ENCODE measurements at places on chromosomes 12 and 14.

- DNase-seq = no peak
These were observed 717.8 kb upstream of the SEL1L start for GRCh38 chr14:82251494-82251893.

DNA sequence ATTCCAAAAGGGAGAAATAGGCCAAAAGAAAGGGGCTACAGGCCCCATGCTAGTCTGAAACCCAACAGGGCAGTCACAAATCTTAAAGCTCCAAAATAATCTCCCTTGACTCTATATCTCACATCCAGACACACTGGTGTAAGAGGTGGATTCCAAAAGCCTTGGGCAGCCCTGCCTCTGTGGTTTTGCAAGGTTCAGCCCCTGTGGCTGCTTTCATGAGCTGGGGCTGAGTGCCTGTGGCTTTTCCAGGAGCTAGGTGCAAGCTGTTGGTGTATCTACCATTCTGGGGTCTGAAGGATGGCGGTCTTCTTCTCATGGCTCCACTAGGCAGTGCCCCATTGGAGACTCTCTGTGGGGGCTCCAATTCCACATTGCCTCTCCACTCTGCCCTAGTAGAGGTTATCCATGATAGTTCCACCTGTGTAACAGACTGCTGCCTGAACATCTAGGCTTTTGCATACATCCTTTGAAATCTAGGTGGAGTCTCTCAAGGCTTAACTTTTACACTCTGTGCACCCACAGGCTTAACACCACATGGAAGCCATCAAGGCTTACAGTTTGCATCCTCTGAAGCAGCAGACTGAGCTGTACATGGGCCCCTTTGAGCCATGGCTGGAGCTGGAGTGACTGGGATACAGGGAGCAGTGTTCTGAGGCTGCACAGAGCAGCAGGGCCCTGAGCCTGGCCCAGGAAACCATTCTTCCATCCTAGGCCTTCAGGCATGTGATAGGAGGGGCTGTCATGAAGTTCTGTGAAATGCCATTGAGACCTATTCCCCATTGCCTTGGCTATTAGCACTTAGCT is 66.5 kb upstream of the ABCD2 start:
- DNase-seq = no peak

GRCh38 chr14:50064993-50065392 is 51.4 kb downstream of the VCPKMT start:
- DNase-seq = peak; percentile 39

DNA sequence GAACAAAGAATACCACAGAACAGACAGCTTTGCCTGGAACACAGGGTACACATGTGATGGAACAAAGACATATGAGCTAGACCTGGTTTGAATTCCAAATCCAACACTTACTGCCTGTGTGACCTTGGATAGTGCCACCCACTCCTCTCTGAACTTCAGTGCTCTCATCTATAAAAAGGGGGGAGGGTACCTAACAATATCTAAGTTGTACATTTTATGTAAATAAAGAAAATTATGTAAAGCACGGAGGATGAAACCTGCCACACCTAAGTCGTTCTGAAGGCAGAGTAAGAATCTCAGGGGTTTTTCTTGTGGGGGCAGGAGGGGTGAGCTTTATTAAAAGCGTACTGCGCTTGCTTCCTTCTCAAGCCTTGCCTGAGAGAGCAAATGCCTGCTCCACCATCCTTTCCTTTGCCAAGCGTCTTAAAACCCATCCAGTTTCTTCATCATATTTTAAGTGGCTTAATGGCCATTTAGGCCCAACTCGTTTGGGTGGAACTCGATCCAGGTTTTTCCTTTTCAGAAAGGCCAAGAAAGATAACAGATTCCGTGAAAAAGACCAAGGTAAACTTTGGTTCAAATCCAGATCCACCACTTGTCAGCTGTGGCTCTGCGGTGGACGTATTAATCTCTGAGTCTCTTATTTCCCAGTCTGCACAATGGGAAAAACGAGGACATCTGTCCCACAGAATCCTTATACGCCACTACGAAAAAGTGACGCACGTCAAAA is 946 bp downstream of the DDX24 start:
- DNase-seq = no peak

DNA sequence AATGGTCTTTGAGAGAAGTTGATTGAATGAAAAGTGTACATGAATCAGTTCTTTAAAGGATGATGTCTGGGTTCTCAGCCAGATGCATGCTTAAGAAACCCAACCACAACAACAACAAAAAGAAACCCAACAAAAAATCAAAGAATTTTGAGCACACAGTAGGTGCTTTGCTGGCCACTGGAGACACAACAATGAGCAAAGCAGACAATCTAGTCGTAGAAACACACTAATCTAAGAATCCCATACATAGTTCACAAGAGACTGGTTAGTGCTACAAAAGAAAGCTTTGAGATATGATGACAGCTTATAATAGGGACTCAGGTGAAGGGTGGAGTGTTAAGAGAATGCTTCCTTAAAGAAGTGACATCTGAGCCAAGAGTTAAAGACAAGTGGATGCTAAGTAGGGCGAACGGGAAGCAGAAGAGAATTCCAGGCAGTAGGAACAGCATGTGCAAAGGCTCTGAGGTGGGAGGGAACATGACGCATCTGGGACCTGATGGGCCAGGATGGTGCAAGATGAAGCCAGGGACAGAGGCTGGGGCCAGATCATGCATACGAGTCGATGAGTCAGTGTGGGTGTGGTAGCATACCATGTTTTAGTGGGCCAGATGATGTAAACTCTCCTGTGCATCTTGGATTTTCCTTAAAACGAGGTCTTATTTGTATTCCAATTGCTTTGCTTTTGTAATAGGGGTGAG is 4.6 kb upstream of the HIP1R start:
- DNase-seq = no peak

- DNase-seq = no peak
These were observed 13.8 kb upstream of the KCNJ8 start for GRCh38 chr12:21788089-21788983.

DNA sequence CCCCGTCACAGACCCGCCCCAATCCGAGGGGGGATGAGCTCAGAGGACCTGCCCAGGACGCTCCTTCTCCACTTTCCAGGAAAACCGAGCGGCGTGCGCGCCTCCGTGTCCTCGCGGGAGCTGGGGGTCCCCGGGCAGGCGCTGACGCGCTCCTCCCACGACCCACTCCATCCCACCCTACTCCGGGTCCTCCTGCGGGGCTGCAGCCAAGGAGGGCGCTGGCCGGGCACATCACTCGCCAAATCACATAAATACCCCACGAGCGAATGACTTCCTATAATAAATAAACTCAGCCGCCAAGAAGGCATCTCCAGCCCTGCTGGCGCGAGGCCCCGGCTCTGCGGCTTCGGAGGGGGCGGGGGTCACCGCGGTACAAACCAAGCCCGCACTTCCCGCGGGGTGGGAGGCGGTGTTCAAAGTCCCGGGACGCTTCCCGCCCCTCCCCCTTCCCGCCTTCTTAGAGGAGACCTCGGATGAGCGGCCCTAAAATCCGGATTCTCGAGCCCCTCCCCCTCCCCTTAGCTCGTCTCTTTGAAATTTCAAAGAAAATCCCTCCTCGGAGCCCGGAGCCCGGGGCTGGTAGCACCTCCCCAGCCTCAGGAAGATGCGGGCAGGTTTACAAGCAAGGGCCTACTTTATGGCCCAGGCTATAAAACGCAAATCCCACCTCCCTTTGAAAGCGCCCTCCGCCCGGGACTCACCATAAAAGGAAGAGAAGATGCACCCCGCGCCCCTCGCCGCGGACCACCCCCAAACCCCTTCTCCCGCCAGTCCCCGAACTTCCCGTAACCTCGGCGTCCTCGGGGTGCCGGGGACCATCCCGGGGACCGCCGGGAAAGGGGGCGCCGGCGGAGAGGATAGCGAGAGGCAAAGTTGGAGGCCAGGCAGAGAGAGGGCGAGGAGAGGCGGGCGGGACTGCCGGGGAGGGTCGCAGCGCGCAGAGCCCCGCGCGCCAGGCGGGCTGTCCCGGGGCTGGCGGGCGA is 712 bp upstream of the FZD10 start:
- DNase-seq = no peak

DNA sequence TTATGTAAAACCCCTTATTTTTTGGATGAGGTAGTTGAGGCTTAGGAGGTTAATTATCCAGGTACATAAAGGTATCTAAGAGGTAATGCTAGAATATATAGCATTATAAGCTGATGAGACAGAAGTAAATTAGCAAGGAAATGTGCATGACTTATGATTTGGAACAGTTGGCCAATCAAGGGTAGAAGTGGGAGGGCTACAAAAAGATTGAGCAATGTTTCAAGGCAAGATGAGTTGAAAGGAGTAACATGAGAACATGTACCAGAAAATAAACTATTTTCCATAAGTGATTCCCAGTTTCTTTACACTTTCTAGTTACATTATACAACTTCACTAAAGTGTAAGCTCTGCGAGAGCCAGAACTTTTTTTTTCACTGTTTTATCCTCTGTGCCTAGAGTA is 290.9 kb downstream of the LRIG3 start:
- no peak for DNase-seq

DNA sequence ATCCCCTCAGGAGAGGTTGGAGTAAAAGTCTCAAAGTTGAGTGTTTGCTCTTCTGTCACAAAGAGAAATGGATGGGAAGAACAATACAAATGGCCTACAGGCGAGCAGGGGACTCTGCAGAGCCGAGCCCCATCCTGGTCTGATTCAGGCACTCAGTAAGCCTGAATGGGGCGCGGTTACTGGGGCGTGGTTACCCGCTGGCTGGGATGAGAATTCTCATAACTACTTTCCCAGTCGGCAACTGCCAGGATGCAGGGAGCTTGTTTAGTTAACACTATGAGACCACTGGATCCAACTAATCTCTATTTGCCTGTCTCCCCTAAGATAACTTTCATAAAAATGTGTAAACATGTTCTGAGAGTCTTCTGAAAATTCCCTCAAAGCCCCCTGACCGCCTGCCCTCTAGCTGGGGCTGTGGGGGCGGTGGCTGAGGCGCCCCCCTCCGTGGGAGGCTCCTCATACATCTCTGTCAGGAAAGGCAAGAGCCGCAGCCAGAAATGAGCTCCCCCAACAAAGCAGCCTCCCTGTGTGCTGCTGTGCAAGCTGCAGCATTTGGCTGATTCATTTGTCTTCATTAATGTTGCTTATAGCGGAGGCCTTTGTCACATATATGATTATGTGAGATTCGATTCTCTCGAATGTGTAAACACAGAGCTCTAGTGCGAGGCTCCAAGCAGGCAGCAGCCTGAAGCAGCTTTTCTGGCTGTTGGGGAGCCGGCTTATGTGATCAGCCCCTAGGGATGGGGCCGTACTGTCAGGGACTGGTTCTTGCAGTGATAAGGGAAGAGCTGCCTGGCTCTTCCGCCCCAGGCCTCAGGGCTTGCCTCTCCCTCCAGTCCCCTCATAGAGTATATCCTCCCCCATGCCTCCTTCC is 126.1 kb upstream of the ARHGAP5 start:
- no peak for DNase-seq

GRCh38 chr12:93163260-93164036 is 214.3 kb upstream of the NUDT4 start:
- DNase-seq = no peak

GRCh38 chr12:71838231-71838630 is 1.3 kb upstream of the TBC1D15 start:
- DNase-seq = no peak

DNA sequence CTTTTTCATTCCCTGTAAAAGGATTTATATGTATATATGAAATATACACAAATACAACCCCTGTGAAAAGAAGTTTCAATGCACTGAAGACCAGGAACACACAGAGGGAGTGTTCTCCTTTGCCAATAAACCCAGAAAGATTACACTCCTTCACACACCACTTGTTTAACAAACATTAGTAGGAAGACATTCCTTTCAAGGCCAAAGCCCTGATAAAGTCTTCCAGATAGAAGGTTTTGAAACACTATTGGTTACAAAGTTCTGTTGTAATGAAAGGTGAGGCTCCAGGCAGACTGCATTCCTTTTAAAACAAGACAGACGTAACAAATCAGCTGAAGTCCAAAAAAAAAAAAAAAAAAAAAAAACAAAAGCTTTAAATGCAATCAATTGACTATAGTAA is 81.0 kb downstream of the PTPN21 start:
- no peak for DNase-seq

DNA sequence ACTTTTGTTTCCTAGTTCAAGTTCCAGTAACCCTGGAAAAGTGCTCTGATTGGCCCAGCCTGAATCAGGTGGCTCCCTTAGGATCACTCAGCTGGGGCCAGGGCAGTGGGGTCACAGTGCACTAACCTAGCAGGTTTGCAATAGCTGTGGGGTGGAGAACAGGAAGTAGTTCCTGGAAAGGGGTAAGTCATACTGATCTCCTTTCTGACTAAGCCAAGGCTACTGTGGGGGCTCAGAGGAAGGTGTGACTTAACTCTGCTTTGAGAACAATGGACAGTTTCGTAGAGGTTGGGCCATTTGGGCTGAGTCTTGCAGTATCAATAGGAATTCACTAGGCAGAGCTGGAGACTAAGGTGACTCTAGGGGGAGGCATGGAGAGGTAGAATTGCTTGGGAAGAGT is 89.4 kb downstream of the KIF26A start:
- DNase-seq = no peak

- no peak for DNase-seq
These were observed 12.1 kb downstream of the ADCK1 start for GRCh38 chr14:77812028-77812427.

DNA sequence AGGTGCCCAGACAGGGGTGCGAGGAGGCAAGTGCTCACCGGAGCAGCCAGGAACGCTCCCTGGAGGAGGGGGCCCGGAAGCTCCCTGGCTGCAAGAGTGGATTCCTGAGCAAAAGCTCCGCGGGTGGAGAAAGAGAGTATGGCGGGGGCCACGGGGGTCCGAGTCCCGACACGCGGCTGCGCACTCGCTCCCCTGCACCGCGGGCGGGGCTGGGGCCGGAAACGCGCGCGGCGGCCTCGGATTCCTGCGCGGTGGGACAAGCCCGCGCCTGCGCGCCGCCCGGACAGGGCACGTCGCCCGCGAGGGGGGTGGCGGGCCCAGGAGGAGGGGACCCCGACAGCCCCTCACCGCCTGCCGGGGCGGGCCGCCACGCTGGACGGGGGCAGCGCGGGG is 27.8 kb upstream of the GPR132 start:
- peak; percentile 53 for DNase-seq

DNA sequence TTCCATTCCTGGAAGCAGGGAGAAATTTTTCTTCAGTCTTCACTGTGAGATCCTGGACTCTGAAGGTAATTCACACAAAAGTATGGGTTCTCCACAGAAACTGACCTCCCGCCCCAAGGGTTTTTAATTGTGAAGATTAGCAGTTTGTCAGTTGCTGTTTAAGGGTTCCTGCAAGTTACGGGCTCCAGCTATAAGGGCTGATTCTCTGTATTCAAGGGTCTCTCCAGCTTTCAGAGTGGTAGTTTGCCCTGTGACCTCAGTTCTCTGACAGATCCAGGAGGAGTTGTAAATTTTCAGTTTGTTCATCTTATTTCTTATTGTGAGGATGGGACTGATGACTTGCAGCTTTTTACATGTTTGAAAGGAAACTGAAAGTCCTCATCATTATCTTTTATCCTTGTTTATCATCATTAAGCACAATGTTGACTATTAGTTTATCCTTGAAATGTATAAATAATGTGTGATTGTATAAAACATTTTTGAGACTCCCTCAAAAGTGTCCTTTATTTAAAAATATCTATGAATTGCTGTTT is 110.9 kb downstream of the SCAF11 start:
- DNase-seq = no peak

GRCh38 chr12:124952295-124952694 is 36.6 kb downstream of the DHX37 start:
- no peak for DNase-seq

GRCh38 chr12:105921055-105921454 is 217.7 kb downstream of the NUAK1 start:
- no peak for DNase-seq

GRCh38 chr12:126811391-126811790 is 1455.6 kb upstream of the TMEM132C start:
- DNase-seq = no peak

All from activated T-helper 1 cell treated with Interleukin-2 at 50 U/mL for 16 hours (primary cell).